Ascending aorta (tissue), 2 donors: ENCODE measurements at places on chromosomes 2 and 18.

DNA sequence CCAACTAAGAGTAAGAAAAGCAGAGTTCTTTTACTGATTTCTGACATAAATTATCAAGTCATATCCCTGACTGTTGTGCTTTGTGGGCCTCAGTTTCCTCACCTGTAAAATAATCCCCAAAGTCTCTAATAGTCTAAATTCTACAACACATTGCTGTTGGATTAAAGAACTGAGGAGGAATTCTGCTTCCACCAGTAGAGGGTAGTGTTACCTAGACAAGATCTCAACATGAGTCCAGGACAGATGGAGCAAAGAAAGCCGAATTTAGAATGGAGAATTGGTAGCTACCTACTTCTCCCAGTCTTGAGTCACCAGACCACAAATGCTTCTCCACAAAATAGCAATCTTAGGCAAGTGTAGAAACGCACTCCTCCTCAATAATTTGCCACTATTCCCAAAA is 462.5 kb upstream of the FSHR start:
- no peaks in the 10 kb centered on the region for H3K4me1 ChIP-seq
- no peak overlapping the region for H3K4me3 ChIP-seq
- no peak overlapping the region for H3K27ac ChIP-seq
- DNase-seq = no peak

DNA sequence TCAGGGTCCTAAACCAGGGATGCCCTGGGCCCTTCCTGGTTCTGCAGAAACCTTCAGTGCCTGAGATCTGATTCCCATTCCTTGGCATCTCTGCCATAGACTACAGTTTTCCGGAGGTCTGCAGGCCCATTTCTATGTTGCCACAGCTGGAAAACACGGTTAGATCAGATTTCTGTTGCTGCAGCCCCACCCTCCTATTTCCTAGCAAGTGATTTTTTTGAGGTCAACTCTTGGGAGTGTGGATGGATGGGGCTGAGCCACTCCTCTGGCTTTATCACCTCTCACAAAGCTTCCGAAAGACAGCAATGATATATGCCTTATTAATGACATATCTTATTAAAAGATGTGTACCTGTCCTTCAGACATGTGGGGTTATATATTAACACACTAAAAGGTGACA is 56.3 kb downstream of the ZAP70 start:
- no peaks in the 10 kb centered on the region for H3K4me1 ChIP-seq
- no peaks in the 10 kb centered on the region for H3K27me3 ChIP-seq
- no peak overlapping the region for H3K4me3 ChIP-seq
- no peak for DNase-seq

- no peak overlapping the region for H3K27ac ChIP-seq
- no peaks in the 10 kb centered on the region for H3K36me3 ChIP-seq
- no peaks in the 10 kb centered on the region for H3K27me3 ChIP-seq
- no peak overlapping the region for H3K4me3 ChIP-seq
Measured at GRCh38 chr2:15799432-15799827, 140.9 kb upstream of the MYCN start.

DNA sequence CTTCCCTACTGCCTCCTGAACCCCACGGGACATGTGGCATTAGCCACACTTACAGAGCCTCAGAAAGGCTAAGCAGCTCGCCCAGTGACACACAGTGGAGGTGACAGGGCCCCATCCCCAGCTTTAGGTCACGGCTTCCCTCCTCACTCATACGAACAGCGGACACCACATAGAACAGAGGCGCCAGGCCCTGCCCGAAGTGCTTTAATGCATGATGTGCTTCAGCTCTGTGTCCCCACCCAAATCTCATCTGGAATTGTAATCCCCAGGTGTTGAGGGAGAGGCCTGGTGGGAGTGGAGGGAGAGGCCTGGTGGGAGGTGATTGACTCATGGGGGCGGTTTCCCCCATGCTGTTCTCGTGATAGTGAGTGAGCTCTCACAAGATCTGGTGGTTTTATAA is 135.3 kb downstream of the PTGR3 start:
- no peak overlapping the region for H3K27ac ChIP-seq
- DNase-seq = peak; percentile 50
- H3K27me3 ChIP-seq = no peaks in the 10 kb centered on the region
- H3K4me1 ChIP-seq = no peaks in the 10 kb centered on the region
- no peaks in the 10 kb centered on the region for H3K36me3 ChIP-seq

- H3K36me3 ChIP-seq = no peaks in the 10 kb centered on the region
- no peak overlapping the region for H3K27ac ChIP-seq
- DNase-seq = no peak
- no peaks in the 10 kb centered on the region for H3K27me3 ChIP-seq
- H3K4me1 ChIP-seq = peaks cover 1% of the 10 kb centered on the region
Measured at GRCh38 chr2:218317303-218317630, 25.0 kb upstream of the TMBIM1 start.

- H3K36me3 ChIP-seq = no peaks in the 10 kb centered on the region
- no peaks in the 10 kb centered on the region for H3K27me3 ChIP-seq
- H3K27ac ChIP-seq = no peak overlapping the region
- H3K4me3 ChIP-seq = no peak overlapping the region
- H3K4me1 ChIP-seq = no peaks in the 10 kb centered on the region
- no peak for DNase-seq
Measured at GRCh38 chr18:48125724-48126123, 195.3 kb upstream of the SMAD2 start.
